Fibroblast of skin of right biceps (primary cell): ENCODE measurements at places on chromosomes 16 and 17.

GRCh38 chr17:81030741-81031565, 4.0 kb upstream of the BAIAP2 start:
- DNase-seq: no peak

- no peak for DNase-seq
These were observed 91.9 kb downstream of the IRF8 start for GRCh38 chr16:85990861-85991301.

DNA sequence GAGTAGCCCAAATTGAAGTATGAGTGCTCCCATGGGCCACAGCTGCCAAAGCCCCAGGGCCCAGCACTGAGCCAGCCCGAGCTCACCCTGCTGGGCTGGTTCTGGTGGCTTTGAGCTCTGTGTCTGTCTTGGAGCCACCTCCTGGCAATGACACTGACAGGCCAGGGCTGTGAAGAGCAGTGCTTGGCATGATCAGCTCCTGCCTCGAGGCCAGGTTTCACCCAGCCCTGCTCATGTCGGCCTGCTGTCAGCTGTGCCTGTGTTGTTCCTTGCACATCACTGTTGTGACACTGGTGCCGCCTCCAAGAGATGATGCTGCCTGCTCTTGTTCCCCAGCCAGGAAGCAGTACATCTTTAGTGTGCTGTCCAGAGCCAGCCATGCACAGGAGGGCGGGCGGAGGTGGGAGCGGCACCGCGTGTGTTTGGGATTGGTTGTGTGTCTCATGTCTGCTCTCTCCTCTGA, 26.0 kb downstream of the PLD6 start:
- DNase-seq: no peak

DNA sequence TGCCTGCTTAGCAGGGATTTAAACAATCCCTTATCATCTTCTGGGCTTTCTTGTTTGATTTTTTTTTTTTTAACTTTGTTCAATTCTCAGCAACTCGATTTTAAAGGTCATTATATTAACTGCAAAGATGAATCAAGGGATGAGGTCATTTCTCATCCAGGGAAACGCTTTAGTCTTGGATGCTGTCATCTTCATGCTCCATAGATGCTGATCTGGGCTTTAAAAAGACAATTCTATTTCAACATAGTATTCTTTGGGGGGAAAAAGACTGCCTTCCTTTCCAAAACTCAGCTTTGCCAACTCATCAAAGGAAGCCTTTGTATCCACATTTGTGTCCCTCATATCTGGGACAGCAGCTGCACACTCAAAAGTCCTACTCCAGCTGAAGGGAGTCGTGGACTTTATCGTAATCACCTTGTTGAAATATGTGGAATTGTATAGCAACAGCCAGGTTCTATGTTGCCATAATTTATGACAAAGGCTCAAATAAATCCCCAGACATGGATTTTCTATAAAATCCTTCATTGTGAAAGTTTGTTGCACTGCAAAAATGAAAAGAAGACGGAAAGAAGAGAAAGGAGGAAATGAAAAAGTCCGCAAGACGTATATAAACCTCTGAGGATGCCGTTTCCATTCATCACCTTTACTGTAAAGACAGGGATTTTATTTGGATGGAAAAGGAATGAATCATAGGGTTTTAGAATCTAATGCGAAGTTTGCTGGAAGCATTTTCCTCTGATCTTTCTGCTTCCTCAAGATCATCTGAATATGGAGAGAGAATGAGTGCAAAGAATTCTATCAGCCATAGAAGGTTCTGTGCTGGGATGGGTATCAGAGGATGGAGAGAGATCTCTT, 48.6 kb upstream of the XYLT1 start:
- DNase-seq: peak; percentile 82

DNA sequence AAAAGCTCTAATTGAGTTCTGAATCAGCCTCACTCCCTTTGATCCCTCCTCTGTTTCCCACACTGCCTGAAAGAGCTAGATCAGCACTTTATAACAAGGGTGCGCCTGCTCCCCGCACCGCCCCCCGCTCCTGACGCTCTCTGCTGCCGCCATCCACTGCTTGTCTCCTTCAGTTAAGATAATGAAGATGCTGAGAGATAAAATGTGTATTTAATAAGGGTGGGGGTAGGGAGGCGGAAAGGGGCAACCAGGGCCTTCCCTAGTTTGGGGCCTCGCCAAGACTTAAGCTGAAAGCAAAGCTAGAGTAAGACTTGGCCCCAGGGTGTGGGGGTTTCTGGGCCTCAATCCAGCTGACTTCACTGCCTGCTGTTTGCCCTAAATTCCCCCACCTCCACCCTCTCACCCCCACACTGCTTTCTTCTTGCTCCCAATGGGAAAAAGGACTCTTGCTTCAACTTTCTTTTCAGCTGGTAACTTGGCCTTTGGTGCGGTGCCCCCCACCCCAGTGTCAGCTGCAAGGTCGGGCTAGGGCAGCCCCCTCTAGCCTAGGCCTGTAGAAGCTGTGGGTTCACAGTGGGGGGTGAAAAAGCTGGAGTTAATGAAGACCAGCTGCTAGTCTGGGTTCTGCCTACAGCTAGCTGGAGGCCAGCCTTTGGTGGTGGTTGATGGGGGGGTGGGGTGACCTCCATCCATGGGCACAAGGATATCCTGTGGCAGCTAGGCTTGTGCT, 1.8 kb upstream of the RARA start:
- DNase-seq: peak; percentile 97

GRCh38 chr17:15119968-15120367, 145.2 kb downstream of the PMP22 start:
- peak; percentile 78 for DNase-seq

- no peak for DNase-seq
These were observed 965 bp upstream of the TMC6 start for GRCh38 chr17:78129351-78130089.

DNA sequence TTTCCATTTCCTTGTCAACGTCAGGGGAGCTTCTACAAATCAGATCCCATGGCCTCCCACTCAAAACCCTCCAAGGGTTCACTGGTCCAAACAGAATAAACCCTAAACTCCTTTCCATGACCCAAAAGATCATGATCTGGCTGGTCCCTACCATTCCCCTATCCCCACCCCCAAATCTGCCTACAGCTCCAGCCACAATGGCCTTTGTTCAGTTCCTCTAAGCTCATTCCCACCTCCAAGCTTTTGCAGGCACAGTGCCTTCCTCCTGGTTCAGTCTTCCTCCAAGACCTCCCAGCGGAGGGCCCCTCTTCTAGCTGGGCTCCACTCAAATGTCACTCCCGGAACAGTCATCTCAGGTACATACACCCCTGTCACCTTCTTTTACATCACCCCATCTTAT, 2.0 kb downstream of the GPRC5B start:
- no peak for DNase-seq

DNA sequence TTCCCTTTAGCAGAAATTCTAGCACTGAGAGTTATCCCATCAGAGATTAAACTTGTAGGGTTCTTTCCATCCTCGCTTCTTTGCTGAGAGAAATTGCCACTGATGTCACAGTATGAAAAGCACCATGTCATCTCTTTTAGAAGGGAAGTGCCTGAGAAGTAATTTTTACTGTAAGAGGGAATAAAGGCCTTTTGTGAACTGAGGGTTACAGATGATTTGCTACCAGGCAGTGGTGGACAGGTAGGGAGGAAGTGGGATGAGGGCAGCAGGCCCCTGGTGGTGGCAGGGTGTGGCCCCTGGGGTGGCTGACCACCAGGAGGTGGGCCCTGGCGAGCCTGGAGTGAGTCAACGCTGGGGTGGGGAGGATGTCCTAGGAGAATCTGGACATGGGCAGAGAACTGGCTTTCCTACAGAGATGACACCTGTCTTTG, 6.4 kb upstream of the MILR1 start:
- DNase-seq: no peak

DNA sequence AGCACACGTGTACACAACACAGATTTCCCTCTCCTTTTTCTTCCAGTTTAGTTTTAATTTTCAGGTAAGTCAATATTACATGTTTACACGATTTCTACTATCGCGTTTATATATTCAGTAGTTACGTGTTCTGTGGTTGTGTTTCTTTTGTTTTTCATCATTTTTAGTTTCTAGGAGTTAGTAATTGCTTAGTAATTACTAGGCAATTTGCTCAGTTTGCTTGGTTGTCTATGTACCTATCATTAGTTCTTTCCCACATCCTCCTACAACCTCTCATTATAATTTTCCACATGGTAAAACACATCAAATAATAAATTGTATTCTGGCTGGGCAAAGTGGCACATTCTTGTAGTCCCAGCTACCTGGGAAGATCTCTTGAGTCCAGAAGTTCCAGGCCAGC, 24.6 kb upstream of the GUCY2D start:
- no peak for DNase-seq

DNA sequence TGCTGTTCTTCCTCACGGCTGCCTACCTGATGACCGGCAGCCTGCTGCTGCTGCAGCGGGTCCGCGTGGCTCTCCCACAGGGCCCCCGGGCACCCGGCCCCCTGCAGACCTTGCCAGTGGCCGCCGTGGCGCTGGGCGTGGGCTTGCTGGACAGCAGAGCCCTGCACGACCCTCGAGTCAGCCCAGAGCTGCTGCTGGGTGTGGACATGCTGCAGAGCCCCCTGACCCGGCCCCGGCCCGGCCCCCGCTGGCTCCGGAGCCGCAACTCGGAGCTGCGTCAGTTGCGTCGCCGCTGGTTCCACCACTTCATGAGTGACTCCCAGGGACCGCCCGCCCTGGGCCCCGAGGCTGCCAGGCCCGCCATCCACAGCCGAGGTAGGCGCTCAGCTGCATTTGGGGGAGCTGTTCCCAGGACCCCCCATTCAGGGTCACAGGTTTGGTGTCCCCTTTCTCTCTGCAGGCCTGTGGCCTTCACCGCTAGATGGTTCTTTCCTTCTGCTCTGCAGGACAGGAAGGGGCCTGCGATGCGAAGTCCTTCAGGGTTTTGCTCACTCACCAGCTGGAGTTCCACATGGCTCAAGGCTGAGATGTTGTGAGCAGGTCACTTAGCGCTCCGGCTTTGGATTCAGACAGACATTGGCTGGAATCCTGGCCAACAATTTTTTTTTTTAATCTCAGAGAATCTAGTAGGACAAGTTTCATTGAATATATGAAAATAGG, 10.7 kb downstream of the WSCD1 start:
- no peak for DNase-seq

GRCh38 chr17:3935140-3935542, 18.9 kb upstream of the P2RX1 start:
- peak; percentile 66 for DNase-seq

DNA sequence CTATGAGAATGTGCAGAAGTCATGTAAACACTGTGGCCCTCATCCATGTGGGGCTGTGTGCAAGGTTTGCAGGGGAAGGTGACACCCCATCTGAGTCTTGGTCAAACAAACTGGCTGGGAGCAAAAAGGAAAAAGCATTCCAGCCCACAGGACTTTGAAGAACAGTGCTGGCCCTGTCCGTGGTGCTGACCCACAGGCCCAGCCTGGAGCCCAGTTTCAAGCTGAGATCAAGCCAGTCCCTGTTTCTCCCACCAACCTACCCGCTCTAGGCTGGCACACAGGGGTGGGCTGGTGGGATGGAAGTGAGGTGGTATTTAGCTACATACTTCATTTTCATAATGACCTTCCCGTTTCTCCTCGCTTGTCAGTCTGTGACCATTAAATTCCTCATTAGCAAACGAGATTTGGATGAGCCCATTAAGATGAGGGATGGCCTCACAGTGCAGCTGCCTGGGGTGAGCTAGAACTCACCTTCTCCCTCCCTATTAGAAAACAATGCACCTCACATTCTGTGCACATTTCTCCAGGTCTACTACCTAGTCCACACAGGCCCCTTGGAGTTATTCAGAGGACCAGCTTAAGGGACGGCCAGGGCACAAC, 12.6 kb upstream of the RPL38 start:
- no peak for DNase-seq

GRCh38 chr17:64471440-64471839, 22.5 kb downstream of the MILR1 start:
- DNase-seq: no peak

GRCh38 chr16:46747777-46748651, at the start of gene MYLK3:
MYLK3 (minus strand) TSS chr16:46748344; CDS start chr16:46748193, 151 bp downstream.
- peak; percentile 10 for DNase-seq

- DNase-seq: peak; percentile 79
These were observed 68.3 kb upstream of the ALOX12 start for GRCh38 chr17:6927290-6928126.

DNA sequence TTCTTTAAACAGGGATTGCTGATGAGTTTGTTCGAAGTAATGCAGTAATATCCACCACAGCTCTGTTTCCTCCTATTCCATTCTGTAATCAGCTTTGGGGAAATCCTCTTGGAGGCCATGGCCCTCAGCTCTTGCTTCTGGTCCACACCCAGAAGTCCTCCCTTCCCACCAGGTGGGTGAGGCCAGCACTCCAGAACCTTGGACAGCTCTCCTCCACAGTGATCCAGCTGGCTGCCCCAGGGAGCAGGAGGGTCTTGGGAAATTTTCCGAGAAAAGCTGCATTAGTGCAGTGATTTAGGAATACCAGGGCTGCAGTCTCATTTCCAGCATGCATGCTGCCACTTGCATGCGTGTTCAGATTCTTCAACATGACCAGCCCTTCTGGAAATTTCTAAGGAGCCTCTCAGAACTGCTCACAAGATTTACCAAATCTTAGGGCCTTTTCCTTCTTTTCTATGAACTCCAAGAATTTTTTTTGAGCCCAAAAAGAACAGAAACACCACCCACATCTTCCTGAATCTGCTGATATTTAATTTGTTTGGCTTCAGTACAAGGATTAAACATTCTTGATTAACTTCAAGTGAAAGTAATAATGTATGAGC, 4.2 kb downstream of the SMPD3 start:
- DNase-seq: peak; percentile 31

DNA sequence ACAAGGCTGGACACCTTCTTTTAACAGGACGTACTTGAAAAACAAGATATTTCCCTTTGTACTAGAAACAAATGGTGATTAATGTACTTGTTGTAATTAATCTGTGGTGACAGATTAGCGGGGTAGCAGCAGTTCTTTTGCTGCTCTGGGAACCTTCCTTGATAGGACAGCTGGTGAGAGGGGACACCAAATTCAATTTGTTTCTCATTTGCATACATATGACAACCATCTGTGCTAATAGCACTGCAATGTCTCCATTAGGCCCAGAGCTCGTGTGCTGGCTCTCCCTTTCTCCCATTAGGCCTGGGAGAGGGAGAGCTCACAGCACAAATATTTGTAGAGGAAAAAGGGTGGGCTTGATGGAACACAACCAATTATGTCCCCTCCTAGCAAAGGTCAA, 221.0 kb upstream of the HS3ST3A1 start:
- no peak for DNase-seq

DNA sequence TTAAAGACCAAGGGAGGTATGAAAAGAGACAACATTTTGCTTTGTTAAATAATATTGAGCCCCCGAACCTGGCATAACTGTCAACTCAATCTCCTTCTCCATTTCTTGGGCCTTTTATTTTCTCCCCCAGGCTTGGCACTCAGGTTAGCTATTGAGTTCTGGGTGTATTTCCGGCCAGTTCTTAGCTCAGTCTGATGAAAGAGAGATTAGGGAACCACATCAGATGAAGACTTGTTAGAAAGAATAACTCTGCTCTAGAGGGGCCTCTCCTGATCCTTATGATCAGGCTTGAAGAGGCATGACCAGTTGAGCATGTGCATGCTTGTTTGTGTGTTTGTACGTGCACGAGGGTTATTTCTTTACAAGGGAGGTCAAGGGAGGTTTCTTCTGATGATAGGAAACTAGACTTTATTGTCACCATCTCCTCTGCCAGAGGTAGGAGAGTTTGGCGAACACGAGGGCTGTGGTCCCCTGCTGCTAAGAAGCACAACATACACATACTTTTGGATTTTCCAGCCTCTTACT, 29.2 kb upstream of the HS3ST2 start:
- DNase-seq: no peak

GRCh38 chr17:64968652-64969501, 49.6 kb upstream of the LRRC37A3 start:
- no peak for DNase-seq

GRCh38 chr16:63038397-63039106, 1002.3 kb upstream of the CDH8 start:
- no peak for DNase-seq

- peak; percentile 10 for DNase-seq
These were observed 3.3 kb downstream of the PRAC1 start for GRCh38 chr17:48718761-48719641.
